ENCODE measurements at places on chromosomes 5 and 9.

DNA sequence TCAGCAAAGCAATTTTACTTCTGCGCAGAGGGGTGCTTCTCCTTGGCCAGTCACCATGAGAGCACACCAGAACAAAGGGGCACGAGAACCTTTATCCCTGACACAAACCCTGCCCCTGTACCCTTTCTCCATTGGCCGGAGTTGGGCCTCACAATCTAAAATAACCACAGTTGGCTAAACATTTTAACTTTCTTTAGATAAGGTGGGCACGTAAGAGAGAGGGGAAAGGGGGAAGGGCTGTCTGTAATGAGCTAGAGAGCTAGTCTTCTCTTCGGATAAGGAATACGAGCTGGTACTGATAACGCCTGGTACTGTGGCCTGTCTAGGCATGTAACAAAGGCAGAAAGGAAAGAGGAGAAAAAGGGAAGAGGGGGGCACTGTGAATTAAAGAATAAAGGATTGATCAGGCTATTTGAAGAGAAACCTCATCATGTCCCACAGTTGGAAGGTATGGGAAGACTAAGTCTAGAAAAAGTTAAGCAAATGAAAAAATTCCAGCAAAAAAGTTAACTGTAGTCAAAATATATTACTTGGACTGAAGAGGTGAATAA, 1.8 kb upstream of the IARS1 start:
- no peak for DNase-seq

- no peak for DNase-seq
Measured at GRCh38 chr9:9998491-9999287, 614.1 kb downstream of the PTPRD start.

- DNase-seq, result no peak
Measured at GRCh38 chr9:102273952-102274351, 535.5 kb upstream of the GRIN3A start.

GRCh38 chr9:113649855-113650206, 186.3 kb downstream of the RGS3 start:
- no peak for DNase-seq

DNA sequence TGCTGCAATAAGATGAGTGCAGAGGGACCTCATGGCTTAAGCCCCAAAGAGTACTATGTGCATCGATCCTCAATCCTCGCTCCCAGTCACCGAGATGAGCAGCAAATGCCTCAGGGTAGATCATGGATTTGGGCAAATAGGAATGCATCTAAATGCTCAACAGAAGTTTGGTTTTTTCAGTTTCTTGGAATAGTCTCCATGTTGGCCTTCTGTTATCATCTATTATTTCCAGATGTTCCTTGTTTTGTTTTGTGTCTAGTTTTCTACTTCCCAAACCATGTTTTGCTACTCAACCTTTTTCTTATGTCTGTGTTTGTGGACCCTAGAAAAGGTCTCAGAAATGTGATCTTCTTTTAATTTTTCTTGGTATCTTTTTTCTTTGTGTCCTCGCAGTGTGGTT, 43.5 kb upstream of the RASGRF2 start:
- DNase-seq, result no peak

DNA sequence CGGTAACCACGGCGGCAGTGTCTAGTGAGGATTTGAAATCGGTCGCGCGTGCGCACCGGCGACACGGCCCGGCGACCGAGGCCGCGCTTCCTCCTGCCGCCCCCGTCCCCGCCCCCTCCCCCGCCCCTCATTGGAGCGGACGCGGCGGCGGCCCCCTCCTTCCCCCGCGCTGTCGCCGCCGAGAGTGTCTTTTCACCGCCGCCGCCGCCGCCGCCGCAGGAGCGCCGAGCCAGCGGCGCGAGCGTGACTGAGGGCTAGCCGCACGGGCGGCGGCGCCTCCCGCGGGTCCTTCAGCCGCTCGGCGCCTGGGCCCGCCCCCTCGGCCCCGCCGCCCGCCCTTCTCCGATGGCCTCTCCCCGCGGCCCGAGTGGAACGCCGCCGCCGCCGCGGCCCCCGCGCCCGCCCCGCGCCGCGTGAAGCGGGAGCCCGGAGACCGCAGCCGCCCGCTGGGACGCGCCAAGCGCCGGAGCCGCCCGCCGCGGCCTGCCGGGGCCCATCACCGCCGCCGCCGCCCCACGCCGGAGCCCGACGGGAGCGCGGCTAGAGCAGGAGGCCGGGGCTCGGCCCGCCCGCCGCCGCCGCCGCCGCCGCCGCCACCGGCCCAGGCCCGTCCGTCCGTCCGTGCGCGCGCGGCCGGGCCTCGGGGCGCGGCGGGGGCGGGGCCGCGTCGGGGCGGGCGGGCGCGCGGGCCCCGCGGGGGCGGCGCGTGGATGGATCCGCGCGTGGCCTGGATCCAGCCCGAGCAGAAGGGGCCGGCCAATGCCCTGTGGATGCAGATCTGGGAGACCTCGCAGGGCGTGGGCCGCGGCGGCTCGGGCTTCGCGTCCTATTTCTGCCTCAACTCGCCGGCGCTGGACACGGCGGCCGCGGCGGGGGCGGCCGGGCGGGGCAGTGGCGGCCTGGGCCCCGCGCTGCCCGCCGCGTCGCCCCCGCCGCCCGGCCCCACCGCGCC, at the start of gene TENT4A:
Gene TENT4A, plus strand, starts transcription at position 159 of the 952 bp plus-strand sequence. Its CDS starts 552 bp downstream, at position 711.
- DNase-seq, result peak; percentile 82

DNA sequence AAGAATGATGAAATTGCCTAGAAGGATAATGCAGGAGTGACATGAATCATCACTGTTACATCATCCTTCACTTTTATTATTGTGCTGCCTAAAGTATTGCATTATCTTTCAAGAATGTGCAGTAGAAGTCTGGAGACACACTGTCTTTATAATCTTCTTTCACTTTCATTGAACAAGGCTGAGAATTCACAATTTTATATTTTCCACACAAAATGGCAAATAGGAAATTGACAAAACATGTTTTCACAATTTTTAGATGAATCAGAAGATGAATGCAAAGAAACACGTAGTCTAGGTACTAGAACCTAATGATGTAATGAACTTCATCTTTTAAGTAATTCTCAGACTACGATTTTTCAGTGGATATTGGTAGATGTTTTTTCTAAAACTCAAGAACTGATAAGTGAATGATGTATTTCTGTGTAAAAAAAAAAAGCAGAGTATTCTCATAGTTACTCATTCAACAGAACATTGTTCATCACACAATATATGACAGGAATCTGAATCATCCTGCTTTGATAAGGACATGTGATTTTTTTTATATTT, 131.5 kb upstream of the GRHPR start:
- DNase-seq, result no peak

DNA sequence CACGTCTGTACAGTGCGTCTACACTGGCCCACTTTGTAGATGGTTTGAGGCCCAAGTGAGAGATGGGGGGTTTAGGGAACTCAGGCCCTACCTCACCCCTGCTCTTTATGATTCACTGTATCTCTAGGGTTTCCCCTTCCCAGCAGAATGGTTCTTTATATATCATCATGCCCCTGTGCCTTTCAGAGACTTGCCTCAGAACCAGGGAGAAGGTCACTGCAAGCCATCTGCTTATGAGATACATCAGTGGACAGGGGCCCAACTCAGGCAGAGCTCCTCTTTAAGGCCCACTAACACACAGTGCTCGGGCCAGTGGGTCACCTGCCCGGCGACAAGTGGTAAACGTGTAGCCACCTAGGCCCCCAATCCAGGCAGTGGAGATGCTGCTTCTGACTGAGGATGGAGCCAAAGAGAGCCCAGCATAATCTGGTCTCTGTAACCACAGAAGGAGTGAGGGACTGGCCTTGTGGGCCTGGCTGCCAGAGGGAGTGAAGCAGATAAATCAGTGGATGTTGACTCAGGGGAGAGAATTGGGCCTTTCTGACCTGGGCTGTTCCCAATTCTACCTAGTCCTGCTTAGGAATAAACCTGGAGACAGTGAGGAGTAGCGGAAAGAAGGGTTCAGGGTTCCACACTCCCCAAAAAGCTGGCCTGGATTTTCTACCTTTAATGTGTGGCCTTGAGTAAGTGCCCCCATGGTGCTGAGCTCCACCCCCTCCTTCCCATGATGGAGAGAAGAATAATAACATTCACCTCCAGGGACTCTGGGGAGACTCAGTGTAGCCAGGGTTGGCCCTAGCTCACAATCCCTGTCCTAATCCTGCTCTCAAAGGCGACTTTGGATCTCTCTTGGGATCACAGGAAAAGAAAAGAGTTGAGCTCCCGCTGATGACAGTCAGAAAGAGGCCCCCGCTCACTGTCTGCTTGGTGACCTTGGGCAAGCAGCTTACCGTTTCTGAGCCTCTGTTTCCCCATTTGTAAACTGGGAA, 2.8 kb upstream of the DUSP1 start:
- peak; percentile 72 for DNase-seq

Data from D721Med (cell line).